ENCODE measurements at places on chromosomes 1 and 21.

DNA sequence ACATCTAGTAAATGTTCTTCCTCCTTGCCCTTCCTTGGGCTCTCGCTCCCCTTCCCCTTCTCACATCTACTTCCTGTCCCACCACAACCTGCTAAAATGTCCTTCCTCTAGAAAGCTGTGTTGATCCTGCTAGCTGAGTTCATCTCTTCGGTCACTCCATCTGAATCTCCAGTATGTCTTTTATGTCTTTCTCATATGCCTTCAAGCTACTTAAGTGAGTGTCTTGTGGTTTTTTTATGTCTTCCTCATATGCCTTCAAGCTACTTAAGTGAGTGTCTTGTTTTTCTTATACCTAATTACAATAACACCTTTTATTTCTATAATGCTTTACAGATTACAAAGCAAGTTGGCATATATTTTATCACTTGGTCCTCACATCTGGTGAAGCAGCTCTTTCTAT, 33.9 kb downstream of the CSF1 start:
- no peak for DNase-seq

GRCh38 chr1:26318338-26319064, 743 bp downstream of the CD52 start:
- no peak for DNase-seq

DNA sequence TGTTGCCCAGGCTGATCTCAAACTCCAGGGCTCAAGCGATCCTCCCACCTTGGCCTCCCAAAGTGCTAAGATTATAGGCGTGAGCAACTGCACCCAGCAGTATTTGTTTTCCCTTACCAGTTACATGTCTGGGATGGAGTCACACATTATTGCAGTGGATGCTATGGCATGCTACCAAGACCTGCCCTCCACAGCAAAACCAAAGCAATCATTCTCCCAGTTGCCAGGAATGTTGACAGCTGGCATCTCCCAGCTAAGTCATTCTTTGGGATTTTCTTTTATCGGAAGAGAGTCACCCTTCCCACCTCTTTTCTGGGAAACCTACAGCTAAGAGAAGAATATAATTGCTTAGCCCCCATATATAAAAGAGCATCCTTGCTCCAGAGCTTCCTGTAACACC, 49.4 kb upstream of the RGS7 start:
- no peak for DNase-seq

- no peak for DNase-seq
Observed at GRCh38 chr1:24786191-24786590, 40.9 kb downstream of the CLIC4 start.

GRCh38 chr1:62800825-62801306, 16.9 kb downstream of the ATG4C start:
- DNase-seq = no peak

DNA sequence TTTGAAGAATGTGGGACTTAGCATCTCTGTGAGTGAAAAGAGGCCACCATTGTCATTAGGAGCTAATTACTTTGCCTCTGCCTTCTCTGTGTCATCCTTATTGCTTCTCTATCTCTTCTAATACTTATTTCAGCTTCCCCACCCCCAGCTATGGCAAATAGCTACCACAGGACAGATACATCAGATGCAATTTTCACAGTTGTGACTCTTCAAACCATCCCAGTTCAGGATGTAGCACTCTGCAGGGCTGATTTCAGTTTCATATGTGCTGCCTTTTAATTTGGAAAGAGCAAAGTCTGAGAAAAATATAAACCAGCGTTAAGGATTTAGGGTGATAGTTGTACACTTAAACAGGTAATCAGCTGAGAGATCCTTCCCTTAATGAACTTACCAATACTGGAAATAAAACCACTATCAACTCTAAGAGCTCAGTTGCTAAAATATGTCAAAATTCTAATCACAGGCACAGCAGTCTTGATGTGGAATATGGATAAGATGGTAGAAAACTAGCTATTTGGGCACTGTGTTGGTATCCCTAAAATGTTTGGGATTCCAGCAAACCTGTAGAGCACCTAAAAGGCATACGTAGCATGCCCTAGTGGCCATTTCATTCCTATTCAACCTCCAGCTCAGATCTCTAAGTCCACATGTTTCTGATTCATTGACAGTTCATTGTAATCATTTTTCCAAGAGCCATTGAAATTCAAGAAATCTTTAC, 148.4 kb downstream of the SYT2 start:
- DNase-seq = no peak

DNA sequence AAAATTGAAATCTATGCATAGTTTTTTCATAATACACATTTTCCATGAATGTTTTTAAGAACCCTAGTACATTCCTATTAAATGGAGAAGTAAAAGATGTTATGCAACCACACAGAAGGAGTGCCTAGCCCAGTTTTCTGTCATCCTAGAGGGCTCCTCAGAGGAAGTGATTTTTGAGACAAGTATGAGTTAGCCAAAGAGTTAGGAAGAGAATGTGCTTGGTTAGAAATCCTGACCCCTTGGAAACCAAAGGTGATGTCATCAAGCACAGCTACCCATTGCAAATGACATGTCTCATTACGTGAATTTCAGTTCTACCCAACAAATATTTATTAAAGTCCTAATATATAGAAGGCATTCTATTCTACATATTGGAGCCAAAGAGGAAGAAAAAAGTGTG, 88.9 kb upstream of the TNFSF4 start:
- DNase-seq = no peak

DNA sequence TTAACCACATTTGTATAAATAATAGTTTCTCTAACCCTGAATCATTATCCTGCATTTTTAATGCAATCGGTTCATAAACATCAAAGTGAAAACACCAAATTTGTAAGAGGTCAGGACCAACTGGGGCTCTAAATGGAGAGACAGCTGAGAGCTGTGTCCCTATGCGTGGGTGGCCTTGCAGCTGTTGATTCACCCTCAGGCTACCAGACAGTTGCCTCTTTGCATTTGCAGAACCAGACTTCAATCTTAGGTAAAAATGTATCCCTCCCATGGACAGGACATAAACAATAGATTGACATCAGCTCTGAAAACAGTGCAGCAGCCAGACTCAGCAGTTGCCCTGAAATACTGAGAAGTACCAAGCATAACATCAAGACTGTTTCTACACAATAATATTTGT, 8.8 kb upstream of the TGFB2 start:
- peak; percentile 76 for DNase-seq

- no peak for DNase-seq
Observed at GRCh38 chr1:176838276-176838995, 326.1 kb downstream of the ASTN1 start.

DNA sequence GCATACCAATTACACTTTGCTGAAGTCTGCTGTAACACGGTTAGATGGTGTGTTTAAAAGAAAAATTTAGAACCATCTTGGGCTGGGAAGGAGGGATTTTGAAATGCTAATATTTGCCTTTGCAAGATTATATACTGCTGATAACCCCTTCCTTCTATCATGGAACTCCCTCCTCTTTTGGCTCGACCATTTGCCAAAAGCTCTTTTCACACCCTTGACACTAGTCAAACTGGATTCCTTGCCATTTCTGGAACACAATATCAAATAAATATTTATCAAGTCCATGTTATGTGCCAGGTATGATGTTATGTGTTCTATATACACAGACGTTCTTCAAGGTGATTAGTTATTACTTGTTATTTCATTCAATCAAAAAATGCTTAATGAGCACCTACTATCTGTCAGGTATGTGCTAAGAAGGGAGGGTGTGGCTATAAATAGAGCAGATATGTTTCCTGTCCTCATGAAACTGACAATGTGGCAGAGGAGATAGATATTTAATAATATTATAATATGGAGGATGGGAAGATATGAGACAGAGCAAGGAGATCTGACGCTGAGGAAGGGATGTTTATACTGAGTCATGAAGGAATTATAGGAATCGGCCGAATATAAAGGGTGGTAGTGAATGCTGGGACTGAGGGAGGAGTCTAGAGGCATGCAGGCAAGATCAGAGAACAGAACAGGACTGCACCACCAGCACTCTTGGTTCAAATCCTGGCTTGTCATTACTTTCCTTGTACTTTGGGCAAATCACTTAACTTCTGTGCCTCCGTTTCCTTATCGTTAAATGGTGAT, 16.1 kb upstream of the XPR1 start:
- no peak for DNase-seq

GRCh38 chr1:18929686-18930085, 26.8 kb downstream of the IFFO2 start:
- no peak for DNase-seq

DNA sequence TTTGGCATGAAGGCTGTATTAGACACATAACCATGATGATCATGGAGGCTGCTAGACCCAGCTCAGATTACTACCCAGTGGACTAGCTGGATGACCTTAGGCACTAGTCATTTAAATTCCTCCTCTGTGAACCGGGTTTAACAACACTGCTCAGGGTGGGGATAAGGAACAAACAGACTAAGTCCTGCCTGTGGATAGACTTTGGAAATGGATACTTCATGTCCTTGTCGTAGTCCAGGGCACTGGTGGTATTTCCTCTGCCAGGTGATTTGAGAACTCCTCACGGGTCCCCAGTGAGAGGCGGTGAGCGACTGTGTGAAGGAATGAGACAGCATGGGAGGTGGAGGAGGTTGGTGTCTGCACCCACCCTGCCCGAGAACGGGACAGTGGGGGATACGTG, 72.9 kb upstream of the SELENON start:
- DNase-seq = no peak
